Activated T-cell treated with anti-CD3 and anti-CD28 coated beads, Interleukin-2, amount 50 U/mL, for 72 hours (primary cell): ENCODE measurements at places on chromosomes 3 and 15.
A peak's percentile ranks its signal among the peaks of the same experiment; 100 is the strongest.

- H3K27ac ChIP-seq, result no peak overlapping the region
- no peak overlapping the region for H3K4me3 ChIP-seq
- peaks cover 8% of the 10 kb centered on the region for H3K27me3 ChIP-seq
- DNase-seq, result no peak
Measured at GRCh38 chr3:127851899-127852298, 29.6 kb upstream of the MGLL start.

DNA sequence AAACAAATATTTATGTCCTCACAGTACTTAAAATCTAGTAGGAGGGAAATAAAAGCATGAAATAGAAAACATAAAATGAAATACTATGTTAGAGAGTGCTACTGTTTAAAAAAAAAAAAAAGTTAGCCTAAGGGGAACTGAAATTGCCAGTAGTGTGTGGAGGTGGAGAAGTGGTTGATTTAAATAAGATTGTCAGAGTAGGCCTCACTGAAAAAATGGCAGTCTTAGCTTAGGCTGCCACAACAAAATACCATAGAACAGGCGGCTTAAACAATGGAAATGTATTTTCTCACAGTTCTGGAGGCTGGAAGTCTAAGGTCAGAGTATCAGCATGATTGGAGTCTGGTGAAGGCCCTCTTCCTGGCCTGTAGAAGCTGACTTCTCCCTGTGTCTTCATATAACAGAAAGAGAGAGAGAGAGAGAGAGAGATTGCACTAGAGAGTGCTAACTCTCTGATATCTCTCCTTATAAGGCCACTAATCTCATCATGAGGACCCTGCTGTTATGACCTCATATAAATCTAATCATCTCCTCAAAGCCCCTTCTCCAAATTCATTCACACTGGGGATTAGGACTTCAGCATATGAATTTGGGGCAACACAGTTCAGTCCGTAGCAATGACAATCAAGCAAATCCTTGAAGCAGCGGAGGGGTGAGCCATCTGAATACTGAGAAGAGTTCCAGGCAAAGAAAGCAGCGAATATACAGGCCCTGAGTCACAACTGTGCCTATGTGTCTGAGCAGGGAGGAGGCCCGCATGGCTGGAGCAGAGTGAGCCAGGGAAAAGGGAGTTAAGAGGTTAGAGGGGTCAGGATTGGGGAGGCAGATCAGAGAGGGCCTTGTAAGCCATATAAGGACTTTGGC is 23.6 kb upstream of the LRRC34 start:
- H3K27ac ChIP-seq, result no peak overlapping the region
- no peak overlapping the region for H3K4me3 ChIP-seq
- H3K36me3 ChIP-seq, result no peaks in the 10 kb centered on the region
- H3K27me3 ChIP-seq, result peaks cover 2% of the 10 kb centered on the region
- no peaks in the 10 kb centered on the region for H3K4me1 ChIP-seq

DNA sequence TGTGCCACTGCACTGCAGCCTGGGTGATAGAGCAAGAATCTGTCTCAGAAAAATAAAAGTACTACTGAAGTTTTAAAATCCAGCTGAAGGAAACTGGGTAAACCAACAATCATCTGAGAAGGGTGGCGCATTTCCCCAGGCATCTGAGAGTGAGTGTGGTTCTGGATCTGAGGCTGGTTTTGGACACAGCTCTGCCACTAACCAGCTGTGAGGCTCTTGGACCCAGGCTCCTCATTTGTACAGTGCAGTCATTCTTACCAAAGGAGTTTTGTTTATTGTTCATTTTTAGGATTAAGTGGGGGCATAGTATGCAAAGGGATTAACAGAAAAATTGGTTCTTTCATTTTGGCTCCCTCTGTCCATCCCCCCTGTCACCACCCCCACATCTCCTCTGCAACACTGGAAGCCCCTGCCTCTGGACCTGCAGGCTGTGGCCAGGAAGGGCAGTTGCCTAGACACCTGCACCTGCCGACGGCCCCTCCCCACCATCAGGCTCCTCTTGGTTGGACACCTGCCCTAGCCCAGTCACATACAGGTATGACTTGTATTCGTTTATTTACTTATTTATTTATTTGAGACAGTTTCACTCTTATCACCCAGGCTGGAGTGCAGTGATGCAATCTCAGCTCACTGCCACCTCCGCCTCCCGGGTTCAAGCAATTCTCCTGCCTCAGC is 8.8 kb downstream of the NUP210 start:
- no peak overlapping the region for H3K4me3 ChIP-seq
- peaks cover 20% of the 10 kb centered on the region for H3K36me3 ChIP-seq
- no peak overlapping the region for H3K27ac ChIP-seq
- peaks cover 53% of the 10 kb centered on the region for H3K4me1 ChIP-seq
- DNase-seq, result no peak

- H3K4me1 ChIP-seq, result peaks cover 4% of the 10 kb centered on the region
- no peak overlapping the region for H3K4me3 ChIP-seq
- H3K36me3 ChIP-seq, result peaks cover 9% of the 10 kb centered on the region
- no peak for DNase-seq
- no peaks in the 10 kb centered on the region for H3K27me3 ChIP-seq
- H3K27ac ChIP-seq, result no peak overlapping the region
Measured at GRCh38 chr15:41949401-41950126, 22.8 kb downstream of the EHD4 start.

DNA sequence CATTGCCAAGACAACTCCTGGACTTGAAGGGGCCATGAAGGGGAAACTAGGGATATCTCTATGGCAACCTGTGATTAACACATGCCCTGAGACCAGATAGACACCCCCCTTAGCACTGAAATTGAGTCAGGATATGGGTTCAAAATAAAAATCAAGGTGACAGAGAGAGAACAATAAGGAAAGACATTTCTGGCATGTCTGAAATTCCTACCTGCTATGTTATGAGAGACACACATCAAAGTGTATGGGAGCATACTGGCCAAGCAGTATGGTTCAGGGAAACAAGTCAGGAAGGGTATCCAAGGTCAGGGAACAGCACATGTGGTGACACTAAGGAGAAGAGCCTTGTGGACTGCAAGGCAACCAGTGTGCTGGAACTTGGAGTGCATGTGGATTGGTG is 388.7 kb downstream of the SHQ1 start:
- H3K4me3 ChIP-seq, result no peak overlapping the region
- H3K36me3 ChIP-seq, result no peaks in the 10 kb centered on the region
- peaks cover 21% of the 10 kb centered on the region for H3K4me1 ChIP-seq
- peaks cover 22% of the 10 kb centered on the region for H3K27me3 ChIP-seq
- no peak for DNase-seq

- no peak overlapping the region for H3K27ac ChIP-seq
- peaks cover 2% of the 10 kb centered on the region for H3K36me3 ChIP-seq
- DNase-seq, result no peak
- H3K4me1 ChIP-seq, result peaks cover 11% of the 10 kb centered on the region
- H3K27me3 ChIP-seq, result no peaks in the 10 kb centered on the region
- no peak overlapping the region for H3K4me3 ChIP-seq
Measured at GRCh38 chr3:194460566-194460965, 26.2 kb downstream of the ATP13A3 start.

DNA sequence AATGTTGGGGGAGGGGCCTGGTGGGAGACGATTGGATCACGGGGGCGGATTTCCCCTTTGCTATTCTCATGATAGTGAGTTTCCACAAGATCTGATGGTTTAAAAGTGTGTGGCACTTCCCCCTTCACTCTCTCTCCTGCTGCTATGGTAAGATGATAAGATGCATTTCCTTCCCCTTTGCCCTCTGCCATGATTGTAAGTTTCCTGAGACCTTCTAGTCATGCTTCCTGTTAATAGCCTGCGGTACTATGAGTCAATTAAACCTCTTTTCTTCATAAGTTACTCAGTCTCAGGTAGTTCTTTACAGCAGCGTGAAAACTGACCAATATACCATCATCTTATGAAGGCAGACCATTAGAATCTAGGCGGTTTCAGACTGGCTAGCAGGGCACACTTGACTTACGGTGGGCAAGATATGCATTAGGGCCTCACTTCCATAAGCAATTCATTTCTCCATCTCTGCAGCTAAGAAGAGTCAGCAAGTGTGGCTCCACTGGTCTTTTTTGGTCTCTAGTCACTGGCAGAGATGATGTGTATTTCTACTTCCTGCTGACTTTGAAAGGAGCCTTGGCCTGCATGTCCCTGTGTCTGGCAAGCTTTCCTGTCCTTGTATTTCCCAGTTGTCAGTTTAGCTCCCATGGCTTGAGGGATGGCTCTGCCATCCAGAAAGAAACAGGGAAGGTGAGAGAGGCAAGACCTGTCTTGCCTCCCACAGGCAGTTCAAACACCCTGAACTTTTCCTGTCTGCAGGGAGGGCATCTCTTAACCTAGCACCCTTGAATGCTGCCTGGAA is 109.0 kb upstream of the ADAMTS9 start:
- no peaks in the 10 kb centered on the region for H3K4me1 ChIP-seq
- DNase-seq, result no peak
- H3K27ac ChIP-seq, result no peak overlapping the region

DNA sequence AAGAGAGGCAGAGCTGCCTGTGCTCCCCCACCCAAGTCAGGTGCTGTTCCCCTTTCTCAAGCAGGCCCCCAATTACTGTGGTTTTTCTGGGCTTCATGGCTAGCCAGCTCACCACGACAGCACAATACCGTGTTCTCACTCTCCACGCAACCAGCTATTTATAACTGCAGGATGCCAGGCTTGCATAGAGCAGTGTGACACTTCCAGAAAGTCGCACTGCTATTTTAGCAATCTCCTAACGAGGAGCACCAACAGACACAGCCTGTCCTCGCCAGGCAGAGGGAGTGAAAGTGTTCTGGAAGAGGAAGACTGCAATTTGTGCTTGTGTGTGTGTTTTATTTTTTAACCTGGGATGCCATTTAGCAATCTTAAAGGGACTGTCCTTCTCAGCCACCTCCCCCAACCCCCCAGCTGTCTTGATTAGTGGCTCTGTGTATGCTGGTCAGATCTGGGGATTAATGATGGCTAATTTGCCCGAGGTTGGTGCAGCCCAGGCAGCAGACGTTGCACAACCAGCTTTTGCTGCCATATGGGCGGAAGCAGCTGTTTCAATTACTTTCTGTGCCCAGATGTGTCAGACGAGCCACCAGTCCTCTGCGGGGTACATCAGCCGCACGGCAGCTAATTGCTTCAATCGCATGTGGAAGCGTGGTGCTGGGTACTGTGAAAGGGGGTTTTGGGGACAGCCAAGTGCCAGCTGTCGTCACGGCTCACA is 268.0 kb upstream of the ARRDC4 start:
- H3K27me3 ChIP-seq, result no peaks in the 10 kb centered on the region
- H3K36me3 ChIP-seq, result no peaks in the 10 kb centered on the region
- H3K27ac ChIP-seq, result no peak overlapping the region
- H3K4me1 ChIP-seq, result no peaks in the 10 kb centered on the region

DNA sequence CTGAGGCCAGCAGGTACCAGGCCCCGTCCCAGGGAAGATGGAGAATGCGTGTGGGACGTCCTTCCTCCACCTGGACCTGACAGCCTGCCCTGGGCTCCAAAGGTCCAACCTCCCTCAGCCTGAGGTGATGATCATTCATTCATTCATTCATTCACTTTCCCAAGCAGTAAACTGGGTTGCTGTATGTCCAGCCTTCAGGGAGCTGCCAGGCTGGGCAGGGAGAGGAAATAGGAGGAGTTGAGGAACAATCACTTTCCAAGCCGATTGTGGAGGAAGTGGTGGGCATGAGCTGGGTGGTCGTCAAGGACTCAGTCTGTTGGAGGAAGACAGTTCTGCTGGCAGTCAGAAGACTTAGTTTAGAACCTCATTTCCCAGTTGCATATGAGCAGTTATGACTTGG is 10.2 kb upstream of the CCDC33 start:
- H3K4me1 ChIP-seq, result no peaks in the 10 kb centered on the region
- no peak for DNase-seq
- H3K4me3 ChIP-seq, result no peak overlapping the region
- H3K27me3 ChIP-seq, result peaks cover 28% of the 10 kb centered on the region
- H3K36me3 ChIP-seq, result no peaks in the 10 kb centered on the region
- H3K27ac ChIP-seq, result no peak overlapping the region

GRCh38 chr3:43153216-43154083 is 47.6 kb upstream of the POMGNT2 start:
- no peak overlapping the region for H3K4me3 ChIP-seq
- H3K27ac ChIP-seq, result no peak overlapping the region
- peaks cover 9% of the 10 kb centered on the region for H3K4me1 ChIP-seq
- no peaks in the 10 kb centered on the region for H3K27me3 ChIP-seq
- no peak for DNase-seq

DNA sequence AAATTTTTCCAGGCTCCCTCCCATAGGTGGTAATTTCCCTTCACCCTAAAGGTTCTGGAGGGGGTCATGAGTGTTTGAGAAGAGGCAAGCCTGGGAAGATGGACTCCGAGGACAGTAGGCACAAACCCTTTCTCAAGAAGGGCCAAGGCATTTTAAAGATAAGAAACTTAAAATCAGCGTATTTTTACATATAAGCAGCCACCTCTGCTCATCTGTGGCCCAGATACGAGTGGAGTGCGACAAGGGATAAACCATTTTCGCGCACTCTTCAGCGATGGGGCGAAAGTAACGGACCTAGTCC is 539 bp downstream of the RASSF1 start:
- no peaks in the 10 kb centered on the region for H3K27me3 ChIP-seq
- peaks cover 20% of the 10 kb centered on the region for H3K36me3 ChIP-seq
- H3K4me3 ChIP-seq, result peak overlapping the region; percentile 86
- no peak for DNase-seq

- H3K27me3 ChIP-seq, result no peaks in the 10 kb centered on the region
- no peaks in the 10 kb centered on the region for H3K36me3 ChIP-seq
- DNase-seq, result no peak
- peak overlapping the region; percentile 39 for H3K4me3 ChIP-seq
- H3K27ac ChIP-seq, result no peak overlapping the region
Measured at GRCh38 chr3:122299215-122299614, 25.8 kb upstream of the CSTA start.

- no peak for DNase-seq
- no peaks in the 10 kb centered on the region for H3K4me1 ChIP-seq
- no peak overlapping the region for H3K27ac ChIP-seq
- H3K27me3 ChIP-seq, result no peaks in the 10 kb centered on the region
- peaks cover 11% of the 10 kb centered on the region for H3K36me3 ChIP-seq
Measured at GRCh38 chr3:194434503-194434902, 35.4 kb upstream of the GP5 start.

DNA sequence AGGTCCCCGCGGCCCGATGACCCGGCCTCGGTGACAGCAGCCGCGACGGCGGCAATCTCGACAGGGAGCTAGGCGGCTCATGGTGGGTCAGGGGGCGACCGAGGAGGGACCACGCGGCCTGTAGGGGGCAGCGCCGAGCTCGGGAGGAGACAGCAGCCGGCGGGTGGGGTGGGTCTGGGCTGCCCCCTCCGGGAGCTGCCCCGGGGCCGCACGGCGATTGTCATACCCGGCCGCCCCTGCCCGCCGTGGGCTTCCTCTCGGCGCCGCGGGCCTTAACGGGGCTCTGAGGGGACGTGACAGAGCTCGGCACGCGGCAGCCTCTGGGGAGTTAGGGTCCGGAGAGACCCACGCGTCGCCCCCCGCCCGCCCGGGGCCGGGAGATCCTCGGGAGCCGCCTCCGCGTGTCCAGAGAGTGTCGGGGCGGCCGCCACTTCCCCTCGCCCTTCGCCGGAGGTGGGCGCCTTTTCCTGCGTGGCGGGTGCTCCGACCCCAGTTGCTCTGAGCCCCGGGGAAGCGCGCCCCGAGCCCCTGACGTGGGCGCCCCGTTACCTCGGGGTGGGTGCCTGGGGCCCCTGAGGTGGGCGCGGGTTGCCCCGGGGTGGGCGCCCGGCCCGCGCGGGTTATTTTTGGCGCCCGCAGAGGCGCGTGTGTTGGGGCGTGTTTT is 539 bp upstream of the PLCL2 start:
- peak overlapping the region; percentile 97 for H3K27ac ChIP-seq
- H3K36me3 ChIP-seq, result peaks cover 6% of the 10 kb centered on the region
- H3K27me3 ChIP-seq, result no peaks in the 10 kb centered on the region
- peak overlapping the region; percentile 98 for H3K4me3 ChIP-seq
- DNase-seq, result peak; percentile 86

- no peaks in the 10 kb centered on the region for H3K27me3 ChIP-seq
- no peak for DNase-seq
- H3K4me3 ChIP-seq, result no peak overlapping the region
- no peaks in the 10 kb centered on the region for H3K36me3 ChIP-seq
- H3K4me1 ChIP-seq, result no peaks in the 10 kb centered on the region
Measured at GRCh38 chr3:123695731-123696640, 111.1 kb upstream of the HACD2 start.
